ENCODE measurements at places on chromosomes 16 and 17. TPM values are rescaled to one million over a fixed set of nuclear protein-coding genes. Genes with fewer than 3 reads are reported as not detected.

Gene MYH8
- total RNA-seq = not detected

Gene KIF2B
- not detected for total RNA-seq

Gene PPM1E
- total RNA-seq = 0.03 TPM

Gene MYOCD
- not detected for total RNA-seq

Gene SERPINF2
- total RNA-seq = 0.23 TPM

Gene RNF157
- 83.9 TPM for total RNA-seq

Gene TBC1D3H
- not detected for total RNA-seq
